ENCODE measurements at places on chromosomes 5 and 9. TPM values are rescaled to one million over a fixed set of nuclear protein-coding genes. Genes with fewer than 3 reads are reported as not detected.

GRCh38 chr5:13501176-13501575, 443.3 kb downstream of the DNAH5 start:
- DNase-seq: no peak

- DNase-seq: no peak
These were observed 178.4 kb upstream of the ELL2 start for GRCh38 chr5:96140084-96140483.

GRCh38 chr9:6605202-6605601, 40.3 kb downstream of the GLDC start:
- DNase-seq: no peak

- no peak for DNase-seq
These were observed 1037.1 kb upstream of the NUDT12 start for GRCh38 chr5:104599726-104600125.

DNA sequence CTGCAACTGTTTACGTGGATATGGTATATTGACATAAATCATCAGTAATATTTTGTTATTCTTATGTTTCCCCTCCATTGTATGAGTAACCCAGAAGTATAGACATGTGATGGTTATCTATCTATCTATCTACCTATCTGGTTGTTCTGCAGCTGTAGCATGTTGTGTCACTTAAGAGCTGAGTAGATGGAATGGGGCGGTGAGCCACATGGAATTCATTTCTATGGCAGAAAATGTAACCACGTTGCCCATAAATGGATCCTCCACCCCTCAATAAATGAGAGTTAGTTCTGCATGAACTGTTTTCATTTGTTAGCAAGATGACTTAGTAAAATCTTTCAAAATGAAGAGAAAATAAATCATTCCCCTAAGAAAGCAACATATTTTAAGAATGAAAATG, 553.2 kb downstream of the MAT2B start:
- DNase-seq: peak; percentile 20

Gene AGXT2
- not detected for polyA plus RNA-seq

Gene ACSL6
- 0.02 TPM for polyA plus RNA-seq

Gene LURAP1L
- polyA plus RNA-seq: 39.9 TPM

Measured in fibroblast of lung (primary cell).